Fibroblast of the aortic adventitia (primary cell): ENCODE measurements at places on chromosomes 4 and X. TPM values are rescaled to one million over a fixed set of nuclear protein-coding genes. Genes with fewer than 3 reads are reported as not detected.

TMPRSS11A gene
- total RNA-seq = under 0.01 TPM in 1 of 2 replicates, not detected in the other

SSX2B gene
- 0.09 TPM in 1 of 2 replicates, not detected in the other for total RNA-seq

FGFBP2 gene
- not detected in 2 replicates for total RNA-seq

GRCh38 chr4:78298618-78299017, 241.5 kb downstream of the FRAS1 start:
- peak; percentile 54 for DNase-seq

SPANXD gene
- total RNA-seq = not detected in 2 replicates

DNA sequence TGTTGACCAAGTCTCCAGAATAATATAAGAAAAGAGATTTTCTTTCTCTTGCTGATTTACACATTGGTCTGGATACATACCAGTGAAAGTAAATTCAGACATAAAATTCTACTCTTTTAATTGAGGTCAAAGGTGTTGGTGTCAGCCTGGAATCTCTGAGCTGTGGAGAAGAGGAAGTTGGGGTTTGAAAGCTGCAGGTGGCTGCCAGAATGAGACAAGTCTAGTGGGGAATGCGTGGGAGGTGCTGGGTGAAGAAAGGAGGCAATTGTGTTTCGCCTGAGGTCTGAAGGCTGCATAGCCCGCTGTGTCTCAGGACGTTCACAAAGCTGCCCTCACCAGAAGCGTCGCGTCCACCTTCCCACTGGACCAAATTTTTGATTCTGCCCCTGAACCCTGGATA, 31.2 kb downstream of the PHEX start:
- DNase-seq = no peak

DNA sequence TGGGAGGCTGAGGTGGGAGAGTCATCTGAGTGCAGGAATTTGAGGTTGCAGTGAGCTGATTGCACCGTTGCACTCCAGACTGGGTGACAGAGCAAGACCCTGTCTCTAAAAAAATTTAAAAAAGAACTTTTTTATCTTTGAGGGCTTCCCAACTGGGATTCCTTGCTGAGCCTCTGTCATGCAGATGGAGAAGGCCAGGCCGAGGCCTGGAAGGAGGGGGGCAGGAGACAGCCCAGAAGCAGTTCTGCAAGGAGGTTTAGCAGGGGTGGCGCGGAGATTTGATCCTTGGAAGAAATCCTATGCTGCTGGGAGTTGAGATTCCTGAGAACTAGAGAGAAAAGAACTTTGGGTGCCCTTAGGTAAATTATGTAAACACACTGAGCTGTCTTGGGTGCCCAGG, 2.5 kb upstream of the ARSD start:
- DNase-seq = no peak

- no peak for DNase-seq
These were observed 58.5 kb downstream of the RTL9 start for GRCh38 chrX:110417128-110417527.
